ENCODE measurements at places on chromosomes 1 and 21. TPM values are rescaled to one million over a fixed set of nuclear protein-coding genes. Genes with fewer than 3 reads are reported as not detected.

Gene CLCNKA
- polyA plus RNA-seq = not detected

DNA sequence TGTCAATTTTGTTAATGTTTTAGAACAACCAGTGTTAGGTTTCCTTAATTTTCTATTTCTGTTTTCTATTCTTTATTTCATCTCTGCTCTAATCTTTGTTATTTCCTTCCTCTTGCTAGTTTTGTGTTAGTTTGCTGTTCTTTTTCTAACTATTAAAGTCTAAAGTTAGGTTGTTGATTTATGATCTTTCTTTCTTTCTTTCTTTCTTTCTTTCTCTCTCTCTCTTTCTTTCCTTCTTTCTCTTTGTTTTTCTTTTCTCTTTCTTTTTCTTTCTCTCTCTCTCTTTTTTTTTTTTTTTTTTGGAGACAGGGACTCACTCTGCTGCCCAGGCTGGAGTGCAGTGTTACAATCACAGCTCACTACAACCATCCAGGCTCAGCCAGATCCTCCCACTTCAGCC lies 17.4 kb upstream of the KLF18 start:
- H3K4me1 ChIP-seq = no peaks in the 10 kb centered on the region
- no peak for DNase-seq
- no peak overlapping the region for H3K27ac ChIP-seq
- no peak overlapping the region for H3K4me3 ChIP-seq
- H3K27me3 ChIP-seq = no peaks in the 10 kb centered on the region

- no peaks in the 10 kb centered on the region for H3K36me3 ChIP-seq
- no peak overlapping the region for H3K4me3 ChIP-seq
- H3K27me3 ChIP-seq = peaks cover 81% of the 10 kb centered on the region
These were observed 8.5 kb upstream of the DMBX1 start for GRCh38 chr1:46480959-46481646.

Gene TPTE
- polyA plus RNA-seq = 0.16 TPM

GRCh38 chr1:27885621-27886352 lies 13.4 kb downstream of the THEMIS2 start:
- H3K4me1 ChIP-seq = no peaks in the 10 kb centered on the region
- no peaks in the 10 kb centered on the region for H3K27me3 ChIP-seq
- DNase-seq = no peak
- H3K36me3 ChIP-seq = peaks cover 35% of the 10 kb centered on the region
- no peak overlapping the region for H3K4me3 ChIP-seq
- no peak overlapping the region for H3K27ac ChIP-seq

- no peaks in the 10 kb centered on the region for H3K27me3 ChIP-seq
- H3K27ac ChIP-seq = no peak overlapping the region
- DNase-seq = no peak
- no peak overlapping the region for H3K4me3 ChIP-seq
- peaks cover 10% of the 10 kb centered on the region for H3K4me1 ChIP-seq
- no peaks in the 10 kb centered on the region for H3K36me3 ChIP-seq
These were observed 52.2 kb upstream of the PRDX6 start for GRCh38 chr1:173424782-173425407.

GRCh38 chr1:23376890-23377811 lies 7.5 kb upstream of the ZNF436 start:
- H3K27ac ChIP-seq = peak overlapping the region; percentile 62
- no peaks in the 10 kb centered on the region for H3K27me3 ChIP-seq
- peaks cover 14% of the 10 kb centered on the region for H3K4me1 ChIP-seq
- H3K4me3 ChIP-seq = no peak overlapping the region
- DNase-seq = no peak
- no peaks in the 10 kb centered on the region for H3K36me3 ChIP-seq

- peak; percentile 92 for DNase-seq
- no peak overlapping the region for H3K4me3 ChIP-seq
- no peaks in the 10 kb centered on the region for H3K36me3 ChIP-seq
- H3K27ac ChIP-seq = no peak overlapping the region
- H3K27me3 ChIP-seq = no peaks in the 10 kb centered on the region
These were observed 470.0 kb upstream of the CAMK1G start for GRCh38 chr1:209113521-209113920.

Gene C1orf94
- 1.1 TPM for polyA plus RNA-seq

Gene SRSF11
- 248 TPM for polyA plus RNA-seq

- H3K27me3 ChIP-seq = no peaks in the 10 kb centered on the region
- H3K27ac ChIP-seq = no peak overlapping the region
- no peaks in the 10 kb centered on the region for H3K4me1 ChIP-seq
- no peak for DNase-seq
- H3K36me3 ChIP-seq = no peaks in the 10 kb centered on the region
These were observed 1343.3 kb upstream of the ADGRL2 start for GRCh38 chr1:80457409-80457808.

Gene PPM1J
- polyA plus RNA-seq = 6.1 TPM

DNA sequence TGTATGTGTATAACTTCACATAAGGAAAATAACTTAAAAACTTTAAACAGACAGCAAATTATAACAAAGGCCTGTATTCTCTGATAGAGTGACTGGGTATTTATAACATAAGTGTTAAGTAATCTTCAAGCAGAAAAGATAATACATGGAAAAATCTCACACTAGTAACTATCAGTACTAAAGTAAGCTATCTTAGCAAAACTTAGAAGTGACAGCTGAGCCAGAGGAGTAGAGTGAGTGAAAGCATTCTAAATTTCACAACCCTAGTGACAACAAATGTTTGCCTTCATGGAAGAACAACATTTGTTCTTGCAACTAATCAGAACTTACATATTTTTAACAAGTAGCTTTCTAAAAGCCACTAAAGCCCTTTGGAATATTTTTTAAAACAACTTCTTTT lies 74.5 kb upstream of the B3GALT2 start:
- no peak for DNase-seq
- H3K4me1 ChIP-seq = no peaks in the 10 kb centered on the region
- H3K27me3 ChIP-seq = no peaks in the 10 kb centered on the region
- H3K4me3 ChIP-seq = no peak overlapping the region
- H3K36me3 ChIP-seq = no peaks in the 10 kb centered on the region

DNA sequence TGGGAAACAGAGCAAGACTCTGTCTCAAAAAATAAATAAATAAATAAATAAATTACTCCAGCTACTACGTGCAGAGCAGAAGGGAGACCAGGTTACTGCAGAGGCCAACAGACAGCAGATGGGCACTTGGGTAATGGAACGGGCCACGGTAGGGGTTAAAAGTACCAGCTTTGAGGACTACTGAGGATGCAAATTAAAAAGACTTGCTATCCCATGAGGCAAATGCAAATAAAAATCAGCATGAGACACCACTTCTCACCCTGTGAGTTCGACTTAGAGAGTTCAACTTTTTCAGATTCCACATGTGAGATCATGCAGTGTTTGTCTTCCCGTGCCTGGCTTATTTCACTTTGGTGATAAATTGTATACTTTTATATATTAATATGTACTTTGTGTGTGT lies 6.6 kb downstream of the SLC2A5 start:
- H3K4me3 ChIP-seq = no peak overlapping the region
- no peaks in the 10 kb centered on the region for H3K36me3 ChIP-seq
- H3K27me3 ChIP-seq = no peaks in the 10 kb centered on the region
- DNase-seq = no peak
- peaks cover 16% of the 10 kb centered on the region for H3K4me1 ChIP-seq

DNA sequence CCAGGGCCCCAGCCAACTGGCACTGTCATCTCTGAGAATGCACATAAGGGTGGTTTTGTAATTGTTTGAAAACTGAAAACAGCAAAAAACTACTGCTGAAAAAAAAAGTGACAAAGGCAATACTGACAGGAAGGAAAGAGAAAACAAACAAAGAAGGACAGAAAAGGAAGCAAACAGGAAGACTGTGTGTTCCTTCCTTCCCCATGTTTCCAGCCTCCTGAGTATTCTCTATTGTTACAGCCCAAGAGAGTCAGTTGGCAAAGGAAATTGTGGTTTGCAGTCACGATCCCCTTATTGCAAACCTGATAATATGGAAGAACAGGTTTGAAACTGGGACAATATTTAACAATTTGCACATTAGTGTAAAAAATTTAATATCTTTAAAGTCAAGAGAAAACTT lies 1177.6 kb downstream of the PLA2G4A start:
- no peak overlapping the region for H3K27ac ChIP-seq
- H3K4me3 ChIP-seq = no peak overlapping the region
- no peaks in the 10 kb centered on the region for H3K36me3 ChIP-seq
- no peaks in the 10 kb centered on the region for H3K27me3 ChIP-seq

DNA sequence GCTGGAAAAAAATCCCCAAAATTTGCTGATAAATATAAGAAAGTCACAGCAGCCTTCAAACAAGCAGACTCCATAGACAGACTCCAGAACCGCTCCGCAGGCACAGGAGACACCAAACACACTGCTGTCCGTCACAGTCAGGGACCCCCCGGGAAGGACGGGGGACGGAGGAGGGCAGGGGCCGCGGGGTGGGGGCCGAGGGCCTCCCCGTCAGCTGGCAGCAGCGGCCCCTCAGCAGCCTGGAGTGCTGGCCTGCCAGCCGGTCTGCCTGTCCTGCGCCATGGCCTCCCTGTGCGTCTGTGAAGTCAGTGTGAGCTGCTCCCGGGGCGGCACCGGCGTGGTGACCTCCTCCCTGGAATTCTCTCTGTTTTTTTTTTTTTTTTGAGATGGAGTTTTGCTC lies 10.1 kb upstream of the C1orf159 start:
- peaks cover 29% of the 10 kb centered on the region for H3K4me1 ChIP-seq
- no peaks in the 10 kb centered on the region for H3K27me3 ChIP-seq
- DNase-seq = no peak
- no peak overlapping the region for H3K27ac ChIP-seq
- no peaks in the 10 kb centered on the region for H3K36me3 ChIP-seq

Gene SPRR3
- 0.49 TPM for polyA plus RNA-seq

Gene PROK1
- polyA plus RNA-seq = 0.59 TPM
